NCI-H774 (cell line): ENCODE measurements at places on chromosomes 11 and 22.

GRCh38 chr11:1228921-1229451 lies 6.1 kb downstream of the MUC5B start:
- no peak for DNase-seq

- no peak for DNase-seq
Measured at GRCh38 chr22:36770513-36771231, 5.2 kb downstream of the IFT27 start.

DNA sequence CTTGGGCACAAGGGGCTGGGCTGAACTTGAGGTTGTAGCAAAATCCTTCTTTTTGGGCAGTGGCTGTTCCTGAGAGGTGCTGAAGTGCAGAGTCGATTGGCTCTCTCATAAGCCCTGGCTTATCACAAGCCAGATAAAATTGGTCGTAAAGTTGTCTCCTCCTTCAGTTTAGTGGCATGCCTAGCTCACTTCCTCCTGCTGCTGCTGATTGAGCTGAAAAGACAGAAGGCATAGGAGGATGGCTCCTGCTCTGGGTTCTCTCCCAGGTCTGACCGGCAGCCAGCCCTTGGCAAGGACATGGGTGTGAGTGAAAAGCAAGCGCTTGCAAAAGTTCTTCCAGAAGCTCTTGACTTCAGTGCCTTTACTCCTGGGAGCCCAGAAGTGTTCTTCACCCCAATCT lies 83.9 kb downstream of the LDLRAD3 start:
- no peak for DNase-seq

DNA sequence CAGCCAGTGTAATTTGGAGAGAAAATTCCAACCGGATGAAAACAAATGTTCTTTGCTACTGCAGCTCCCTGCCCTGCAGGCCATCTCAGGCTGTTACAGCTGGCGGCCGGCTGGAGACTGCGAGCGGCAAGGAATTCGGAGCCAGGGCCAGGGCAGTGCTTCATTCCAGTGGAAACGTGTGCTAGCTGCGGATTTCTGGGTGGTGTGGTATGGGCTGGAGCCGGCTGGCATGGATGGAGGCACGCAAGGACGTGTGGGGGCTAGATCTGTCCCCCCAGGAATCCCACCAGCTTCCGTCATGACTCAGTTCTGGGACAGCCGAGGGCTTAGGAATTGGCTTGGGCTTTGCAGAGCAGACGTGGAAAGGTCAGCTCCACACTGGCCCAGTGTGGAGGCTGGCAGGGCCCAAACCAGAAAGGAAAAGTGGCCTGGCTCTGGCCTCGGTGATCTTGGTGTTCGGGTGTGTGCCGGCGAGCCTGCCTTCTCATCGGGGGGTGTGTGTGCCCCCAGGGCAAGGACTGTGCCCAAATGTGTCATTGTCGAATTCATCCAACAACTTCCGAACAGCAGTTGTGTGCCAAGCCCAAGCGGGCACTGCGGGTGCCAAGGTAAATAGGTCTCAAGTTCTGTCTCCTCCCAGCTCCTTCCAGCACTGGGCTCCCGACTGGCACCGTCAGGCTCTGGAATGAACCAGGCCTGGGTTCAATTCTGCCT lies 48.1 kb upstream of the SHISAL1 start:
- no peak for DNase-seq

GRCh38 chr11:559712-560304 lies 730 bp downstream of the LMNTD2 start:
- DNase-seq, result no peak

DNA sequence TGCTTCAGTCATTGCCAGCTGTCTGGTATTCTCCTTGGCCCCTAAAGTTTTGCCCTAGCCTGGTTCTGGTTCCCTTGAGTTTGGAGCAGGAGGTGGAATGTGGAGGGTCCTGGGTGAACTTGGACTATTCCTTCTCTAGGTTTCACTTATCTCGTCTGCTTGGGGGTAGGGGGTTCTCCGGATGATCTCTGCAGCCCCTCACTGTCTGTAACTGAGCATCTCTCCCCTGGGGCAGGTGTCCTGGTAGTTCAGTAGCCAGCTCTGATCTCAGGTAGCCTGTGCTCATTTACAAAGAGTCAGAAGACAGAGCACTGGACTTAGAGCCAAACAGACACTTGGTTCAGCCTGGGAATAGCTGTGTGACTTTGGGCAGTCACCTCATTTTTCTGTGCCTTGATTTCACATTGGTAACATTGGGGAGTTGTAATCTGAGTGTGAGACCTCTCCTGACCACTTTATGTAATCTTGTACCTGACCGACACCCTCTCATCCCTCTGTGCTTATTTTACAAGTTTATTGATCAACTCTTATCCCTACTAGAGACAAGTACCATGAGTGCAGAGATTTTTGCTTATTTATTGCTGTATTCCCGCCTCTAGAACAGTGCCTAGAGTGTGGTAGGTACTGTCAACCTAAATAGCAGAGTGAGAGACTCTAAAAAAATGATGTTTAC lies 804 bp downstream of the CCDC134 start:
- DNase-seq, result no peak

- no peak for DNase-seq
Measured at GRCh38 chr11:15761235-15761634, 595.1 kb downstream of the SOX6 start.

DNA sequence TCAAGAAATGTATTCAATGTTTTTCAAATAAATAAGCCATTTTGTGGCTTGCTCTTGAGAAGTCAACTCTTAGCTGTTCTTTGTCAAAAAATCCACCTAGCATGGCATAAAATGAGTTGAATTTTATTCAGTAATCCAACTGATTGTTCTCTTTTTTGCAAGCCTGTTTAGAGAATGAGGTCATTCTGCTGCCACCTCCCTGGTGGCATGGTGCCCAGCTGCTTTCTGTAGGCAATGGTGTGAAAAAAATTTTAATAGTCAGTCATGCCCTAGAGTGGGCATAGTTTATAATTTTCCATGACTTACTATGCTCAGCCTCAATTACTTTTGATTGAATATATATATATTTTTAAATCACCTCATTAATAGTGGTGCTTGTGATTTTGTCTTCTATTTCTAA lies 177.2 kb downstream of the INSC start:
- DNase-seq, result no peak

DNA sequence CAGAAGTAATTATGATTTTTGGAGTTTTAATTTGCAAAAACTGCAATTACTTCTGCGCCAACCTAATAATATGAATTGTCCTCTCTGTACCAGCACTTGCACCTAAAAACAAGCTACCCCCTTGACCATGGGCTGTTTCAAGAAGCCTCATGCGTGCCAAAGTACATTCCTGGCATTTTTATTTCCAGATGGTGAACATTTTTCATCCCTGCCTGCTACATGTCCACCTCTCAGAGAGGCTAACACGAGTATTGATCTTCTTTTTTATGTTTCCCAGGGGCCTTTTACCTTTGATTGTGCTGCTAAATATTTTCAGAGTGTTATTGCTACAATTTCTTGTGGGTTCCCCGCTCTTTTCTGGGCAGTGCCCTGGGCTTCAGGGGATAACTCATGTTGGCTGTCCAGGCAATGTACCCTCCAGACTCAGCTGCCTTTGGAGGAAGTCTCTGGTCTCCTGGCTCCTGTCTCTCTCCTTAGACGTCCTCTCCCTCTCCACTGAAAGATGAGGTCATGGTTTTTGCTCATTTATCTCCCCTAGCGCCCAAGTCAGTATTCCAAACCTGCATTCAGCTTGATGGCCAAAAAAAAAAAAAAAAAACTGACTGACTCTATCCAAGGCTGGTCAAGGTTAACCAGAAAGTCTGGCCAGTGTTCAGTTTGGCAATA lies 86.2 kb upstream of the ASPHD2 start:
- no peak for DNase-seq

- peak; percentile 75 for DNase-seq
Measured at GRCh38 chr11:92886243-92886905, 83.1 kb upstream of the MTNR1B start.

GRCh38 chr11:42329929-42330565 lies 870.6 kb upstream of the LRRC4C start:
- DNase-seq, result no peak

DNA sequence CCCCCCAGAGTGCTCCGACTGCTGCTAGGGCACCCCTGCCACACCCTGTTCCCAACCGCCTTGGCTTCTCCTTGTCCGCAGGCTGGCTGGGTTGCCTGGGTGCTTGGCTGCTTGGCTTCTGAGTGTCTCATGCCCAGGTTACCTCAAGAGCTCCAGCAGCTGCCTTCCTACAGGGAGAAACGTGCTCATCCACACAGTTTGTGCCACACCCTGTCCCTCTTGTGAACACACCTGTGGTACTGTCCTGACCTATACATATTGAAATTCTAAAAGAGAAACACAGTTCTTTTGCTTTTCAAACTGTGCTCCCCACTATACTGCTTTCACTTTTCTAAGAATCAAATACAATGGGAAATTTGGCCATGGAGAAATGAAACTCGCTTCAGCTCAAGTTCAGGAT lies 191.4 kb downstream of the DBX1 start:
- no peak for DNase-seq

DNA sequence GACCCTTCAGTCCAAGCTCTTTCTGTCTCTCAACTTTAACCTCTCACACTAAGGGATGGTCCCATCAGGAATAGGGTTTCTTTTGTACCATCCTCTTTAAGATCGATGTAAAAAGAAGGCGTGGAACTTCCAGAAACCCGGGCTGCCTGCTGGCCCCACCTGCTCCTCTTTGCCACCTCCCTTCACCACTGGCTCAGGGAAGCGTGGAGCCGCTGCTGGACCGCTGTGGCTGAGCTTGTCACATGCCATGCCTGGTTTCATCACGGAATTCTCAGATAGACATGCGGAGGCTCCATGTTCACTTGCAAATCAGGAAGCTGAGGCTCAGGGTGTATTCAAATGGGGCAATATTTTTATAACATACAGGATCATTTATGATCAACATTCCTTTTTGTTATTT lies 399.7 kb downstream of the BRD1 start:
- no peak for DNase-seq

DNA sequence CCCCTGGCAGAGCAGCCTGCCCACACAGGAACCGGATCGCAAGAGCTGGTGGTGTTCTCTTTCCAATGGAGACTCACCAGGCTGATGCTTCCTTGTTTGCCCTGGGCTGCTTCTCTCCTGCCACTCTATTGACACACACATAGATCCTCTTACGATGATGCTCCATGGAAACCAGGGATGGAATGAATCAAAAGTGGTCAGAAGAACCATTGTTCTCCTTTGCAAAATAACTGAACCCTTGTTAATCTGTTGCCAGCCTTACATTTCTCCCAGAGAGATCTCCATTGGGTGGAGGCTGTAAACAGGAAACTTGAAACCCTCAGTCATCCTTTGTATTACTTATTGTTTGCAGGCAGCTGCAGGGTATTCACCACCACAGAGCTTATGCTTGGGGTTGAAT lies 24.6 kb upstream of the LDLRAD3 start:
- DNase-seq, result no peak

- DNase-seq, result no peak
Measured at GRCh38 chr22:19419464-19420178, 11.9 kb downstream of the HIRA start.

- DNase-seq, result peak; percentile 87
Measured at GRCh38 chr11:64165842-64166635, at the start of gene MACROD1. Gene MACROD1 (minus strand): TSS chr11:64166113. CDS start chr11:64165994, 119 bp downstream.

- DNase-seq, result no peak
Measured at GRCh38 chr22:44883011-44883421, 126.8 kb downstream of the PHF21B start.

DNA sequence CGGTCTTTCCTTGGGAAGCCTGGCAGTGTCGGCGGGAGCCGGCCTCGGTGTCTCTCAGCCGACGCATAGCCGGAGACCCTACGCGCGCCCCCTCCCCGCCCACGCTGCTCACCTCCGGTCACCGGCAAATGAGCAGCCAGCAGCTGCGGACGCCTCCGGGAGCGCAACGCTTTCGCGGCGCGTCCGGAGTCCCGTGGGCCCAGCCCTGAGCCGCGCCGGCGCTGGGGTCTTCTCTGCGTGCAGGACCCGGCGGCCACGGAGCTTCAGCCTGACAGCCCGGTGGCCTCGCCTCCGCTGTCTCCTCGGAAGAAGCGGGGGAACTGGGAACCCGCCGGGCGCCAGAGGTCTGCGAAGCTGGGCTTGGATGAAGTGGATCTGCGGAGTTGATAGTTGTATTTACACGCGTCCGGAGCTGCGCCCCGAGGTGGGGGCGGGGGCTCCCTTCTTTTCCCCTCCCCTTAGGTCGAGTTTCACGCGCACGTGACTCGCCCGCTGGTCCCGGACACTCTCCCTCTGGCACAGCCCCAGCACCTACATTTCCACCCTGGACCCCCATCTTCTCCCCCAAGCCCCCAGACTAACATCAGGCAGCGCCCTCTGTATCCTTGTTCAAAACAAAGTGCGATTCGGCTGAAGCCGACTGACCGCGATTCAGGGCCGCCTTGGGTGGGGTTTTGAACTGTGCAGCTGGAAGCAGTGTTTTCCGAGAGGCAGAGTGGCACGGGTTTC lies at the start of gene SLC43A1:
Gene SLC43A1 (minus strand): TSS at position 371 of the 729 bp plus-strand sequence. CDS start 1,591 bp downstream, outside the sequence.
- DNase-seq, result no peak

DNA sequence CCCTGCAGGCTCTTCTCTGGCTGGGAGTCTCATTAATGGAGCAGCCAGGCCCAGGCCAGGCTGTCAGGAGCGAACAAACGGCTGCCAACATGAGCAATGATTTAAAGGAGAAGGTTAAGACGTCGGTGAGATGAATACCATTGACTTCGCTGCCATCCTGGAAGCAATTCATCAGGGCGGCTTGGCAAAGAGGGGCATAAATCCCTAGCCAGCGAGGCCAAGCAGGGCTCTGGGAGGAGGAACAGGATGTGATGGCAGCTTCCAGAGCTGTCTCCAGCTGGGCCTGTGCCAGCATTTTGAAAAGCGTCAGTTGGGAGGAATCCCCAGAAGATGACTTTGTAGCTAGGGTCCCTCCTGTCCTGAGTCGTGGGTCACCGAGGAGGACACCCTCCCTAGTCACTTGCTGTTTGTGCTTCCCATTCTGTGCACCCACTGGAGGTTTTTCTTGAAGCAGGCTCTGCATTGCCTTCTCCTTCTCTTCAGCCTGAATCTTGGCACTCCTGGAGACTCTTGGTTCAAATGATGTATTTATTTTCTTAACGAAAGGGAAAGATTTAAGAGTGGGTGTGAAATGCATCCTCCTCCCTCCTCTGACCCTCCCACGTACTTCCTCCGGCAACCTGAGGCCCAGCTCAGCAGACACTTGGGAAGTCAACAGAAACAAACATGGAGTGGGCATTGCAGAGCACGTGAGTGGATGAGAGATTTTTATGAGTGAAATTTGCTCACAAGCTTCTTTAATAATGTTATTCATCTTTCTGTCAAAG lies 476.3 kb upstream of the CADM1 start:
- no peak for DNase-seq

DNA sequence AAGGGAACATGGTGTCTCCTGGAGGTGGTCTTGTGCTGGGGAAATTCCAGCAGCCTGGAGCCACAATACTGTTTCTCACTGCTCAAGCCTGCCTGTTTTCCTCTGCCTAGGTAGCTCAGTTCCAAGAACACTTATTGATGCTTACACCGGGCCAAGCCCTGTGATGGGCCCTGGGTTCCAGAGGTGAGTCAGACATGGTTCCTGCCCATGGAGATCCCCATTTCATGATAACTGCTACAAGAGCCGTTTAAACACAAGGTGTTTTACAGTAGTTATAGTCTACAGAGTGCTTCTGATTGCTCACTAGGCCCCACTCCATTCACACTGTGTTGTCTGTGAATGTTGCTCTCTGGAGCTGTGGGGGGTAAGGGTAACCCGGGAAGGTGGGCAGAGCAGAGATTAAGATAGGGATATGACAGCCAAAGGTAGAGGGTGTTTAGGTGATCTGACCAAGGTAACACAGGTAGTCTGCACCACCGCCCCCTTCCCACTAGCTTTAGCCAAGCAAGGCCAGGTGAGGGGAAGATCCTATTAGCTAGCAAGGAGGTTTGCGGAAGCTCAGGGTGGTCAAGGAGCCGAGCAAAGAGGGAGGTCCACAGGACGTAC lies 696 bp upstream of the MICAL2 start:
- no peak for DNase-seq

- no peak for DNase-seq
Measured at GRCh38 chr11:2691355-2691761, 8.4 kb downstream of the KCNQ1OT1 start.

- DNase-seq, result no peak
Measured at GRCh38 chr22:48054596-48054995, 1292.1 kb downstream of the TBC1D22A start.
